Smooth muscle cell of bladder (primary cell): ENCODE measurements at places on chromosomes 12 and 14. TPM values are rescaled to one million over a fixed set of nuclear protein-coding genes. Genes with fewer than 3 reads are reported as not detected.

Gene SENP1
- total RNA-seq = 11.3 and 11.8 TPM in 2 replicates

Gene RASSF8
- 98.4 and 105 TPM in 2 replicates for total RNA-seq

Gene MYH6
- total RNA-seq = not detected in 2 replicates

Gene CLECL1
- not detected in 2 replicates for total RNA-seq

Gene RPGRIP1
- not detected in 2 replicates for total RNA-seq

Gene TMEM233
- 0.14 and 0.37 TPM in 2 replicates for total RNA-seq

Gene PRH2
- 0.14 and 0.18 TPM in 2 replicates for total RNA-seq

Gene TCL1A
- not detected in 2 replicates for total RNA-seq

Gene LRP1-AS
- not detected in 2 replicates for total RNA-seq

Gene LRRC9
- total RNA-seq = not detected in 2 replicates

Gene KIF5A
- total RNA-seq = 0.09 and 0.14 TPM in 2 replicates

Gene TMEM119
- total RNA-seq = 44.5 and 62.7 TPM in 2 replicates

Gene ASPG
- total RNA-seq = not detected in 2 replicates

Gene AMN
- 0.18 and 0.43 TPM in 2 replicates for total RNA-seq

Gene ZFHX2
- 0.14 and 0.28 TPM in 2 replicates for total RNA-seq

Gene CISTR
- total RNA-seq = not detected in 2 replicates

Gene MORN3
- 0.57 and 0.65 TPM in 2 replicates for total RNA-seq

Gene RAPGEF3
- 1.00 and 2.1 TPM in 2 replicates for total RNA-seq
